Psoas muscle (tissue), 8 donors: ENCODE measurements at places on chromosomes 7 and 10. TPM values are rescaled to one million over a fixed set of nuclear protein-coding genes. Genes with fewer than 3 reads are reported as not detected.

INPP5F gene
- 10.0 TPM for polyA plus RNA-seq

SEMA3D gene
- polyA plus RNA-seq, result 0.04 TPM

FAM241B gene
- 5.9 TPM for polyA plus RNA-seq

NKX2-3 gene
- polyA plus RNA-seq, result not detected

DNA sequence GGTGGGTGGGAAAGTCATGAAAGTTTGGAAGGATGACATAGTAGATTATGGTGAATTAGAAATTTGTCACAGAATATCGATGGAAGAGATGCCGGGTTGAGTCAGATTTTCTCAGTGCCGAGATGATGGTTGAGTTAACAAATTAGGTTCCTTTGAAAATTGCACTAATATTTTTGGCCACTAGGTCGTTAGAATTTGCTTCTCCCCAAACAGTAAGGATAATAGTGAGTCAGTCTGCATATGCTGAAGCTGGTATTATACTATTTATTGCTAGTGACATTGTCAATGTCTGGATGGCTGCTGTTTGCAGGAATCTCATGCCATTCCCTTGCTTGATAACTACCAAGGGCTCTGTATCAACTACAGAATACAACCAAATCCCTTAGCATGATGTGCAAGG, 37.7 kb upstream of the MINDY3 start:
- DNase-seq, result no peak

- DNase-seq, result no peak
Measured at GRCh38 chr7:137445268-137445667, 101.7 kb upstream of the PTN start.

DNA sequence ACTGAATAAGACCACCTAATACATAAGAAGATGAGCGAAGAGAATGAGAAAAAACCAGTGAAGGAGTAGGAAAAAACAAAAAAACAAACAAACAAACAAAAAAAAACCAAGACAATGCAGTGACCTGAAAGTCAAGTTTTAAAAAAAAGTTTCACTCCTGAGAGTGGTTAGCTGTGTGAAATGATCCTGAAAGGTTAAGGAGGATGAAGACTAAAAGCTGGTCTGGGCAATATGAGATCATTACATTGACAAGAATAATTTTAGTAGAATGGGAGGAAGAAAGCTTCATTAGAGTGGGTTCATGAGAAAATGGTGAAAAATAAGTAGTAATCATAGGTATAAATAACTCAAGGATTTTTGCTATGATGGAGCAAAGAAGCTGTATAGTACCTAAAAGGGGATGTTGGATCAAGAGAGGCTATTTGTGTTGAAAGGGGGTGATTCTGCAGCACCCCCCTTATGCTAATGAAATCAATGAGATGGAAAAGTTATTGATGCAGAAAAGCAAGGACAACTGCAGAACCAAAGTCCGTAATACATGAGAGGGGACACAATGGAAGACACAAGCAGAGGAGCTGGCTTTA, 80.2 kb downstream of the KMT2C start:
- DNase-seq, result no peak

DDC gene
- polyA plus RNA-seq, result 0.10 TPM

DNA sequence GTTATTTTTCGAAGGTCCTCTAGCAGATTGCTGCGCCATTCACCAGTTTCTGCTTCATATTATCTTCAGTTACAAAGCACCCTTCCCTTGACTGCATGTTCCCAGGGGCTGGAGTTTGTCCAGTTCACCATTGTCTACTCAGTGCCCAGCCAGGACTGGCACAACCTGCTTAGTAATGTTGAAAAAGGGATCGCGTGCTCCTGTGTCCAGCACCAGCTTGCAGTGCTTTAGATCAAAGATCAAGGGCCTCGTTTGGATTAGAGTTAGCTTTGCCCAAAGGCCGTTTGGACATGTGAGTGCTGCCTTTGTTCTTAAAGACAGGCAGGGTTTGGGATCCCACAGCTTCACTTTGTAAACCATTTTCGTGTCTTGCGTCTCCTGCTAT, 867 bp downstream of the ATP6V0E2 start:
- DNase-seq, result no peak

- no peak for DNase-seq
Measured at GRCh38 chr7:22549667-22550513, 49.9 kb upstream of the STEAP1B start.

GBX1 gene
- 0.21 TPM for polyA plus RNA-seq

GRCh38 chr10:100912013-100912604, 654 bp upstream of the SLF2 start:
- DNase-seq, result no peak

- no peak for DNase-seq
Measured at GRCh38 chr10:21401196-21401595, 124.3 kb downstream of the SKIDA1 start.

- DNase-seq, result no peak
Measured at GRCh38 chr7:28599411-28599810, 187.1 kb downstream of the CREB5 start.

- no peak for DNase-seq
Measured at GRCh38 chr7:97671571-97671970, 60.3 kb upstream of the TAC1 start.

DNA sequence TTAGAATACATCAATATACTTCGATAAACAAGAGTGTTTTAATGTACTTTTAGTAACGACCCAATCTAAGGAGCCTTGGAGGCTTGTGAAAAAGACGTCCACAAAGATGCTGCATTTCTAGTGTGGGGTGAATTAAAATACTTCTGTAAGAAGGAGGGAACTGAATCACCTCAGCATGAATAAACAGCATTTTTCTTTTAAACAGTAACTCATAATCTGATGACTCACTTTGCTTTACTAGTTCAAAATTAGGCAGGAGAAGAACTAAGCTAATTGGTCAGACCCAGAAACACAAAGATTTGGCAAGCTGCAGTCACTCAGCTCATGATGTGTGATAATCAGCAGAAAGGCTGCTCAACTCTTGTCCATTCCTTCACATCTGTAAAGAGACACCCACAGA, 24.2 kb downstream of the NCOA4 start:
- DNase-seq, result no peak

DNA sequence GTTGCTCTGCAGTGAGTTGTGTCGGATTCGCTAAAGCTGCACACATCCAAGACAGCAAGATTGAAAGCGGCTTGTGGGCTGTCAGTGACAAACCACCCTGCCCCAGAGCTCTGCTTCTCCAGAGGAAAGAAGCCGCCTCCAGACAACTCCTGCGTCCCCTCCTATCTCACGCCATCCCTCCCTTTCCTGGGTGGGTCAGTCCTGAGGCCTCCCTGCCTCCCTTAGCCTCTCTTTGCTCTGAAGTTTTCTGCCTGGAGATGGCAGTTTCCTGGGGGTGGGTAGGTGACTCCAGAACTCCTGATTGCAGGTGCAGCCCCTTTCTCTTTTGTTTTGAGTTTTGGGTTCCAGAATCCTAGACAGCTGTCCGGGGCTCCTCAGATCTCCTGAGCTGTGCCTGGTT, 78.7 kb downstream of the EMX2 start:
- DNase-seq, result no peak

DNA sequence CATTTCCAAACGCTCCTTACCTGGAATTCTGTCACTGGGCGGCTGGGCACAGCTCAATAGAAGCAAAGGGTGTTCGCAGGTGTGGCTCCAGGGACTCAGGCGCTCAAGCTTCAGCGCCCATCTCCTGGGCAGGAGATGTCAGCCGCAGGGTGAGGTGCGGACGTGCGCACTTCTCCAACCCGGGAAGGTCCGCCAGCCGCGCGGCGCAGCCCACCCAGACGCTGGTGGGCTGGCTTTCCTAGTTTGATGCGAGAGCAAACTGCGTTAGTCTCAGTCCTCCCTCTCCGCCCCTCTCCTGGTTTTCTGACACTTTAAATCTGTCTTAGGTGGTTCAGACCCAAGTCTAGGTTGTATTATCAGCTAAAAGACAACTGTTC, 267 bp downstream of the CALCR start:
- DNase-seq, result no peak

GRCh38 chr10:86876748-86877147, 80.7 kb downstream of the MMRN2 start:
- DNase-seq, result no peak

DNA sequence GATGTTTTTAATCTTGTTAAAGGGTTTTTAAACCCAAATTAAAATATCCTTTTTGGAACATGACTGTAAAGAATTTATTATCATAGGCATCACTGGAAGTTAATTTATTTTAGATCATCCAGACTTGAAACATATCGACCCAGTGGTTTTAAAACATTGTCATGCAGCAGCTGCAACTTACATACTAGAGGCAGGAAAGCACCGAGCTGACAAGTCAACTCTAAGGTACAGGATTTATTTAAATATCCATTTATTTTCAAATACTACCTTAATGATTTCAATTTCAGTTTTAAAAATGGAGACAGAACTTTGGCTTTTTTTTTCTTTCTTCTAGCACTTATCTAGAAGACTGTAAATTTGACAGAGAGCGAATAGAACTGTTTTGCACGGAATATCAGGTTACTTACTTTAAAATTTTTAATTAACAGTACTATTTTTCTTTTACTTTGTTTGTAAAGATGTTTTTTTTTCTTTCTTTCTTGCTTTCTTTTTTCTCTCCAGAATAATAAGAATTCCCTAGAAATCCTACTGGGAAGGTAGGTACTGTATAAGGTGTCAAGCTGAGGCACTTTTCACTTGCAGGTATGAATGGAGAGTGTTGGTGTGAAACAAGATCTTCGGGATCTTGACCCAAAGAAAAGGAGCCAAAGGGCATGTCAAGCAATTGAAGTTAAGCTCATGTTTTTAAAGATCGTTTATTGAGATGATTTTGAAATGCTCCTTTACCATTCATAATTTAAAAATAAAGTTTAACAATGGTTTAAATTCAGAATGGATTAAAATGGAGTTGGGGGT, 1.8 kb downstream of the COMMD3 start:
- DNase-seq, result no peak

DNA sequence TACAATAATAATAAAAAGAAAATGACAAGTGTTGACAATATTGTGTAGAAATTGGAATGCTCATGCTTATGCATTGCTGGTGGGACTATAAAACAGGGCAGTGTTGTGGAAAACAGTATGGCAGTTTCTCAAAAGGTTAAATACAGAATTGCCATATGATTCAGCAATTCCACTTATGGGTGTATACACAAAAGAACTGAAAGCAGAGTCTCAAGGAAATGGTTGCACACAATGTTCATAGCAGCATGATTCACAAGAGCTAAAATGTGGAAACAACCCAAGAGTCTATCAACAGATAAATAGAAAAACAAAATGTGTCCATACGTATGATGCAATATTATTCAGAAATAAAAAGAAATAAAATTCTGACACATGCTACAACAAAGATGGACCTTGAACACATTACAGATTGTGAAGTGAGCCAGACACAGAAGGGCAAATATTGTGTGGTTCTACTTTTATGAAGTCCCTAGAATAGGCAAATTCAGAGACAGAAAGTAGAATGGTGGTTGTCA, 64.8 kb upstream of the GRM8 start:
- no peak for DNase-seq

DNA sequence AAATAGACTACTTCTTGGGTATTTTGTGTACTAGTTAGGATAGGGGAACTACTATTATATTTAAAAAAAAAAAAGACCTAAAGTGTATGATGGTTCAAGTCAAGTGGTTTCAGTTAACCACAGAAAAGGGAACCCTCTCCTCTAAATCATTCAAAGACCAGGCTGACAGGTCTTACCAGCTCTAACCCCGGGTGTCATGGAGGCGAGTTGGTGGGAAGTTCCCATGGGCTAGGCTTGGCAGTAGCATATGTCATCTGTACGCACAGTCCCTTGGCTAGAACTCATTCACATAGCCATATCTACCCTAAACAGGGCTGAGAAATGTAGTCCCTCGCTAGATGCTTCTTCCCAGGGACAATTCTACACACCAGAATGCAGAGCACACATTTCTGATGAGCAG, 37.7 kb upstream of the KCNMA1 start:
- DNase-seq, result no peak

GRCh38 chr10:33111488-33112051, 153.5 kb upstream of the ITGB1 start:
- no peak for DNase-seq

DNA sequence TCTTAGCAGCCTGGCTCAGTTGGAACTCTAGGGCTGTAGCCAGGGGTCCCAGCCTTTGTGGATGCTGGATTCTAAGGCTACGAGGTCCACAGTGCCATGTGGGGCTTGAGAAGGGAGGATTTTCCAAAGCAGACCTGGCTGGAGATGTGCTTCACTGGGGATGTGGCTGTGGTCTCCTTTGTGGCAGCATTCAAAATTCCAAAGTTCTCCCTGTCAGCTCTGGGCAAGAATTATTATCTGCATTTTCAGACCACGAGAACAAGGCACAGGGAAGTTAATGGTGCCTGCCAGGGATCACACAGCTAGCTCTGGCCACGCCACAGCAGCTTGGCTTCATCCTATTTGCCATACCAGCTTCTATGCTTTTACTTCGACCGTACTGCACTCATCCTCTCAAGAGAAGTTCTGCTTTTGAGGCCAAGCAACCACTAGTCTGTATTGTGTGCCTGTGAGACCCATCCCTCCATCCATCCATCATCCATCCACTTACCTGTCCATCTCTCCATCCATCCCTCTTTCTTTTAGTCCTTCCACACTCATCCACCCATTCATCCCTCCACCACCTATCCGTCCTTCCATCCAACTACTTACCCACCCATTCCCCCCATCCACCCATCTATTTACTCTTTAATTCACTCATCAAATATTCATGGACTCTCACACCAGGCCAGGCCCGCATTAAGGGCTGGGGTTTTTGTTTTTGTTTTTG, 71.5 kb downstream of the ZMIZ1 start:
- DNase-seq, result no peak

DNA sequence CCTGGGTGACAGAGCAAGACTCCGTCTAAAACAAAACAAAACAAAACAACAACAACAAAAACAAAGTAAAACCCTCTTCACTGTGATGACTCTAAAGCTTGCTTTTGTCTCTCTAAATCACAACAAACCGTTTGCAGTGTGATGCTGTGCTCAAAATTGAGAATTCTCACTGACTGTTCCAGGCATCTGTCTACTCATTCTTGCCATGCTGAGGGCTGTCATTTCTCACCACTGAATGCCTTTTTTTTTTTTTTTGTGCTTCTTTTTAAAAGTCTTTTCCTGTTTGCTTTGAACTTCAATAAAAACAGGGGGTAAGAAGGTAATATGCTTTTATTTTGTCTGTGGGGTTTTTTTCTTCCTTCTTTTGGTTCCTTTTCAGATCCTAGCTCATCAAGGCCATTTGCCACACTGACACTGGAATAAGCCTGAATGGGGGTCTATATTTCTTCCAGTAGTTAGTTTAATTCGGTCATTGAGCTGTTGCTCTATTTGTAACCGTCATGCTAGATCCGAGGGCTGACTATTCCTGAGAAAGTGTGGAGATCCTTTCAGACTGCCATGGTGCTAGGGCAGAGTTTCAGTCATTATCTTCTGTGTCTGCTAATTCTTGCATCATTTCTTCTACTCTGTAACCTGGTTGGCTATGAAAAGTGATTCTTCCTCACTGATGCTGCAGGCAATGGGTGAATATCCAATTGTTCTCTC, 10.6 kb downstream of the FAS start:
- DNase-seq, result no peak

TMEM196 gene
- not detected for polyA plus RNA-seq
